Fibroblast of skin of left quadriceps (primary cell): ENCODE measurements at places on chromosomes 5 and 9.

DNA sequence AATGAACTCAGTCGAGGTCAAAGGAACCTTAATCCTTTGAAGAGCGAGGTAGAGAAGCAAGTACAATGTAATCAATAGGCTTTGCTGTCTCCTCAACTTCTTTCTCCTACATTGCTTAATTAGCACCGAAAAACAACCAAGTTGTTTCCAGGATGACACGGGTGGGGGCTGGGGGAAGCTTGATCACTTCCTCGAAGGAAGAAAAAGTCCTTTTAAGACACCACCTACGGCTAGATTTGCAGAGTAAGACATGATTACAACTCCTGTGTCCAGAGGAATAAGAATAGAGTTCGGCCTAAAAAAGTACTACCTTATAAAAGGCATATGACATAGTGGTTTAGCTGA, 811 bp upstream of the ARRDC3 start:
- DNase-seq: no peak

DNA sequence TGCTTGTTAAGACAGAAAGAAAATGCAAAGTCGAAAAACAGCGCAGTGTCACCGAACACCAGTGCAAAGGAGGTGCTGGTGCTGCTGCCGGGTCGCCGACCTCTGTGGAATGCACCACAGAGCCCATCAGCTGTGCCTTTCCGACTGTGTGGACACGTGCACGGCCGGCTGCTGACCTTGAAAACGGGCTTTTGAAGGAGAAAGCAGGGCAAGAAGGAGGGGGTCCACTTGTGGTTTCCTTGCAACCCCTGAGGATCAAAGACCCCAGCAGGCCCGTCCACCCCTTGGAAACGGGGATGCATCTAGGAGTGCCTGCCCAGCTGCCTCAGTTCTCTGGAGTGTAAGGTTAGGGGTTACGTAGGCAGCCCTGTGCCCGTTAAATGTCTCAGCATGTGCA, 6.2 kb upstream of the OLFM1 start:
- no peak for DNase-seq

- DNase-seq: no peak
Observed at GRCh38 chr9:133546287-133546680, 11.8 kb downstream of the ADAMTSL2 start.

DNA sequence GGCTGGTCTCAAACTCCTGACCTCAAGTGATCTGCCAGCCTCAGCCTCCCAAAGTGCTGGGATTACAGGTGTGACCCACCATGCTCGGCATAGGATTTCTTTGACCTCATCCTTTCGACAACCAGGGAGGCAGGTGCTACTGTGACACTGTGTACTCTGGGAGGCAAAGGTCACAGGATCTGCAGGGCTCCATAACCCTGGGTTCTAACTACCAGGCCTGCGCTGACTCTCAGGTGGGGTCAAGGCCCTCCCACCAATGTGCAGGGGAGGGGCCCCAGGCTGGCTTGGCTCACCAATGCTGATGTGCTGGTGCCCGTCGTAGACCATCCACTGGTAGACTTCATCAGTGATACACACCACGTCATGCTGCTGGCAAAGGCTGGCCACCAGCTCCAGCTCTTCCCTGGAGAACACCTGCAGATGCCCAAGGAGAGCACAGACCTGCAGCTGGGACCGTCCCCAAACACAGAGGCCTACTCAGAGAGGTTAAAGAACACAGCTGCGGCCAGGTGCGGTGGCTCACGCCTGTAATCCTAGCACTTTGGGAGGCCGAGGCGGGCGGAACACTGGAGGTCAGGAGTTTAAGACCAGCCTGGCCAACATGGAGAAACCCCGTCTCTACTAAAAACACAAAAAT, 7.0 kb upstream of the SPOUT1 start:
- DNase-seq: no peak

DNA sequence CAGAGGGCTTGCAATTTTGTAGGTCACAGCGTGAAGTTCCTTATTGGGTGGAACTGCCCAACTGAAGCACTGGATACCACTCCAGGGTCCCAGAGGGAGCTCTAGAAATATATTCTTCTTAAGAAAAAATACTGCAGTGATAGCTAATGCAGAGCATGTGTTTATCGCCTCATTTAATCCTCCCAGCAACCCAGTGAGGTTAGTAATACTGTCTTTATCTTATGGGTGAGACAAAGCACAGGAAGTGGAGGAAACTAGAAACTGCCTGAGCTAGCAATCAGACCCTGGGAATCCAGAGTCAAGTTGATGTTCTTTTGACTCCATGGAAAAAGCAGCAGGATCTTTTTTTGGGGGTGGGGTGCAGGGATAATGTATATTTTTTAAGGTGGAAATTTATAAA, 153.3 kb downstream of the PJA2 start:
- no peak for DNase-seq

DNA sequence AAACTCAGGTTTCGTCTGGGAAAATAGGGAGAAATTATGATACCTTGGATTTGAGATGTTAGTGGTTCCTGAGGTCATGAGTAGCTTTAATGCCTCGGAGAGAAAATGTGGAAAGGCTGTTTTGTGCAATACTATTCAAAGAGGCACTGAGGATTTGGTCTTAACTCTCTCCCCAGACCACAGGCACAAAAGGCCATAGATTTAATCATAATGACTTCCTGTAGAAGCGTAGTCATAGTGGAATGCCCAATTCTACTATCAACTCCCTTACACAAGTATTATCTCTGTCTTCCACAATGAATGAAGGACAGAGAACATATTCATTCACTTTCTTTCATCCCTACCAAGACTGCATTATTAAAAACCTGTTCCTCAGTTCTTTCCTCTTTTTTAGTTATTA, 153.0 kb upstream of the FTMT start:
- DNase-seq: no peak

- DNase-seq: no peak
Observed at GRCh38 chr9:117869712-117870111, 165.5 kb downstream of the TLR4 start.

DNA sequence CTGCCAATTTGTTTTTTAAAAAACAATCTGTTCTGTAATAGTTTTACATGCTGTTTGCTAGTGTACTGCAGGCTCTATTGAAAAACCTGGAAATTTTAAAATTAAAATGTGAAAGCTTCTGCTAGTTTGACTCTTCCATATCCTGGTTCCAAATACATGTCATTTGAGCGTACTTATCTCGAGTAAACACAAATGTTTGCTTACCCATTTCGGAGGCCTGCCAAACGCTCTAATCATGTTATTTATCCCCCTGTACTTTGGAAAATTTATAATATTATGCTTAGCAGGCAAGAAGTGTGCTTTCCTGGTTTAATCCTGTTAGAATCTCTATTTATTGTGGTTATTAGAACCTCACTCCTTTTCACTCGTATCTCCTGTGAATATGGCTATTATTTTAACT, 476.8 kb upstream of the CYLC2 start:
- DNase-seq: no peak

GRCh38 chr5:72829707-72830106, 13.2 kb downstream of the TNPO1 start:
- no peak for DNase-seq

DNA sequence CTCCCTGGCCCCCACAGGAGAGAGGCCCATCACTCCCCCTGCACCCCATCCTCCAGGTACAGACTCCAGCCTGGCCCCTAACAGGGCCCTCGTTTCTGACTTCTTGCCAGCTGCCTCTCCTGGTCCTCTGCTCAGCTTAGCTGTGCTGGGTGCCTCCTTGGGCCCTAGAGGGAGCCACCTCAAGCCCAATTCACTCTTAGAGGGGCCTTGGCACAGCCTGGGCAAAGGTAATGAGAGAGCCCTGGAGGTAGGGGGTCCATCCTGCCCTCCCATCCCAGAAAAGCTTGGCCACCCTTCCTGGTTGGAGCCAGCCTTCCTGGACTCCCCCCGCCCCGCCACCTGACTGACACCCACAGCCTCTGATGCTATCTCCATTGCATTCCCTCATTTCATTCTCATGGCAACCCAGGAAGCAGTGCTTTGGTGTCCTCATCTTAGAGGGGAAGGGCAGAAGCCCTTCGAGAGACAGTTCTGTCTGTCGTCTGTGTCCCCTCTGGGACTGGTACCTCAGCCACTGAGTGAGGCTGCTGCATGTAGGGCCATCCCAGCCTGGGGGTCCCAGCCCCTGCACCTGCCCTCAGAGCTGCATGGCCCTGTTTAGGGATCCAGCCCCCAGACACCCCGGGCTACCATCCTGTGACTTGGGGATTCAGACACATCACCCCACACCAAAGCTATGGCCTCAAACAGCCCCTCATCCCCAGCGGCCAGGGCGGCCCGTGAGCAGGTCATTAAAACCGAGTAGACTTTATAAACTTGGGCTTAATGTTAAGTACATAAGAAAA, 95.5 kb downstream of the BARX1 start:
- no peak for DNase-seq

- no peak for DNase-seq
Observed at GRCh38 chr9:113720495-113720894, 155.6 kb upstream of the ZNF618 start.

DNA sequence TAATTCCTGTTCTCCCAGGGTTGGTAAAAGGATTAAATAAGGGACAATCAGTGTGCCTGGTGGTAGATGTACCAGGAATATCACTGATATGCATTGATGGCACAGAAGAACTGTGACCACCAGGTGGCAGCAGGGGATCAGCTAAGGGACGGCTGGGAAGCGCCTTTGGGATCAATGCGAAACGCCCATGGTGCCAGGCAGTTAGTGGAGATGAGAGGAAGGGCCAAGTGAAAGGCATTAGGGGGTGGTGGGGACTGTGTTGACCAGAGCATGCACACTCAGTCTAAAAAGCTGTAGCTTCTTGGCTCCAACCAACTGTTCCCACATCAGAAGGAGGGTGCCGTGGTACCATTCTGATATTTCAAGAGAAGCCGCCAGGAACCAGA, 55.6 kb downstream of the ARHGEF37 start:
- peak; percentile 11 for DNase-seq

GRCh38 chr9:85729882-85730281, 11.9 kb downstream of the AGTPBP1 start:
- DNase-seq: no peak
